EH (cell line): ENCODE measurements at places on chromosomes 3 and 15.

GRCh38 chr3:193826159-193826795 lies 233.3 kb downstream of the OPA1 start:
- peak; percentile 44 for DNase-seq

DNA sequence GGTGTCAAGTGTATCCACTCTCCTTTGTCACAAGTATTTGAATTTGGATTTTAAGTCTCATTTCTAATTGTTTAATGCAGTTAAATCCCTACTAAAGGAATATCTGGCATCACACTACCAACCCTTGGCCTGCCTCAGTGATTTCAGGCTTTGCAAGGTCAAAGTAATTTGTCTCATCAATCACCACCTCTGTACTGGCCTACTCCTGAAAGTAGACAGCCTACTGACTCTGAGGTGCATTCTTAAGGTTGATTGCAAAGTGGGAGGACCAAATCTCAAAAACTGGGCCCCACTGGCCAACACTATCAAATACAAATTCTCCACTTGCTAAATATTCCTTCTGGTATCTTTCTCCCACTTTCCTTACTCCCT lies 851 bp upstream of the TEX55 start:
- no peak for DNase-seq

- DNase-seq, result no peak
Measured at GRCh38 chr3:31882431-31882830, 98.6 kb downstream of the OSBPL10 start.

- DNase-seq, result peak; percentile 25
Measured at GRCh38 chr15:78358102-78358870, 18.1 kb downstream of the CRABP1 start.

- no peak for DNase-seq
Measured at GRCh38 chr3:157113832-157114505, 46.0 kb downstream of the CCNL1 start.

- DNase-seq, result no peak
Measured at GRCh38 chr3:184538666-184539431, 22.7 kb upstream of the EPHB3 start.

GRCh38 chr3:22236490-22237270 lies 485.7 kb upstream of the ZNF385D start:
- no peak for DNase-seq

DNA sequence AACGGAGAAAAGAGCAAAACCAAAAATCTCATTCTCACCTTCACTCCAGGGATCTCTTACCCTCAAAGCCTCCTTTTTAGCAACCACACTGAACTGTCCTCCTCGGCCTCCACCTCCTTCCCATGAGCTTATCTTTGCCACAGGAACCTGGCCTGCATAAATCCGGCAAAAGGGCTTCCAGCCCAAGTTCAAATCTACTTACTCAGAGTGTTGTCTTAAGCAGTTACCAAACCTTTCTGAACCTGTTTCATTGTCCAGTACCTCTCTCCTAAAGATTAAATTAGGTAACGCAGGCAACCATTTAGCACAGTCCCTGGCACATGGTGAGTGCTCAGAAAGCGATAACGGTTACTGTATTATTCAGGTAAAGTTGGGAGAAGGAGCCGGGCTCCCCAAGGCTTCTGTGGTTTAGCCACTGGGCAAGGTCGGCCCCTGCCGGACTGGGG lies 777 bp downstream of the CIB1 start:
- DNase-seq, result no peak

DNA sequence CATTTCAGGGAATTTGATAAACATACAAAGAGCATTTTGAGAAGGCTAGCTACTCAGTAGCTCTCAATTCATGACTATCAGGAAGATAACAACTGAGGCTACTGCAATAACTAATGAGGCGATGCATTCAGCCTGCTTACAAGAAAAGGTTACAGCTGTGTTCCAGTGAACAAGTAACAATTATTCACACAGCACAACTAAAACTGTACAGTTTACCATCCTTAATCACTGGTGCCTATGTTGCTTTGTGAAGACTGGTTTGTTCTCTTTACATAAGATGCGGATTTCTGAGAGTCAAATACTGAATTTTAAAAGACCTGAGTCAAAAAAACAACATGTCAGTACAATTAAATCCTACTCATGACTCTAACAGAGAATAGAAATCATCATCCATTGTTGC lies 526.3 kb downstream of the OTOL1 start:
- DNase-seq, result no peak

DNA sequence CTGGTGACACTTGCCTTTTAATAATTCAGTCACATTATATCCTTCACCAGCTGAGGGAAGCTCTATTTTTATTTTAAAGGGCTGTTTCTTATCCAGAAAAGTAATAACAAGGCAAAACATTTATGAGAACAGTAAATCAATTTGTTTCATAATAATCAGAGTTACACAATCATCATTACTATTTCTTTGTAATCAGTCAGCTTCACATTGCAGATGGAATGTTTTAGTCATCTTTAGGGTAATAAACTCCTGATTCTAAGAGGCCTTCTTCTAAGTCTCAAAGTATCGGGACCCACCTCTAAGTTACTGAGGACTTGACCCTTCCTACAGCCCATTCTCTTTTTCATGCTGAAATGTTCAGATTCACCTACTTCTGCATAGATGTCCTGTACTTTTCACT lies 298.3 kb upstream of the TGFBR2 start:
- peak; percentile 62 for DNase-seq

GRCh38 chr15:23787346-23788105 lies 100.4 kb upstream of the NDN start:
- no peak for DNase-seq

GRCh38 chr15:67137319-67137718 lies 71.9 kb downstream of the SMAD3 start:
- DNase-seq, result no peak

GRCh38 chr3:131658115-131658514 lies 155.3 kb upstream of the MRPL3 start:
- DNase-seq, result no peak

DNA sequence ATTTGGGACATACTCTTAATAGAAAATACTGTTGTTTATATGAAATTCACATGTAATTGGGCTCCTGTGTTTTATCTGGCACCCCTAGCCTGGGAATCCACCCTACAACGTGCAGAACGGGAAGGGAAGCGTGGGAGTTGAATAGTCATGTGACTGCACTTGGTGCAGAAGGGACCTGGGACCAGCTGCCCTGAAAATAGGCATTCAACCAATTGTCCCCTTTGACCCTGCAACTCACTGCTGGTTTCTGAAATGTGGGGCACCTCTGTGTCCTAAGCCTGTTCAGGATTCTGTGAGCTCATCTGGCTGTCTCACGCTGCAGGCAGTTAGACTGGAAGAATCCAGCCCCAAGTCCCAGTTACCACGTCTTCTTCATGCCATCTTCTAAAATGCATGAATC lies 79.7 kb downstream of the CACNA2D3 start:
- DNase-seq, result no peak

DNA sequence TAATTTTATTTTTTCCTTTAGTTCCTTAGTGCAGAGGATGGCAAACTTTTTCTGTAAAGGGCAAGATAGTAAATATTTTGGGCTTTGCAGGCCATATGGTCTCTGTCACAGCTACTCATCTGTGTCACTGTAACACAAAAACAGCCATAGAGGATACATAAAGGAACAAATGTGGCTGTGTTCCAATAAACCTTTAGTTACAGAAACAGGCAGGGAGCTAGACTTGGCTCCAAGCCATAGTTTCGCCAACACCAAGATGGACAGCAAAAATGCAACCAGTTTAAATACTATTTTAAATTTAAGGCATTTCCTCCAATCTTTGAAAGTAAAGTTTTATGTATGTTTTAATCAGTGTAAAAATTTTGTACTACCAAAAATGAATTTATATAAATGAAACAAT lies 753.4 kb downstream of the FHIT start:
- DNase-seq, result no peak

DNA sequence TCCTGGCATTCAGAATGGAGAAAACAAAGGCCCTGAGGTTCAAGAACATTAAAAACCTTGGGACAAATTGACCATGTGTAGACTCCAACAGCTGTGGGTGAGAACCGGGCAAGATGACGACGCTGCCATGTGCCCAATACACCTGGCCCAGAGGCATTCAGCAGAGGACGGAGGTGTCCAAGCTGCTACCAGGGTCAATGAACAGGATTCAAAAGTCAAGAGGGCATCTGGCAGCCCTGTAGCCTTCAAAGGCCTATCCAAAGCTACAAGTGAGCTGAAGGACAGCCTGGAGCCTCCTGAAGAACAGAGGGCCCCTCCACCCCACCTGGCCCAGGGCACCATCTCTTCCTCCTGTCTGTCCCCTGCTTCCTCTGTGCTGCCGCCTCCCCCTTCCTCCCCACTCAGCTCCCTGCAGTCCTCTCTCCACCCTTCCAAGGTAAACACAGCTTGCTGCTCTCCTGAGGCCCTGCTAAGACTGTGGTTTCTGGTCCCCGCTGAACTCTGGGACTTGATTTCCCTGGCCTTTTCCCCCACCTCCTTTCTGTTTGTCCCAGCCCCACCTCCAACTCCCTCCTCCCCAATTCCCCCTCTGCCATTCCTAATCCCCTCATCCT lies 57.5 kb downstream of the HMCES start:
- DNase-seq, result no peak

- no peak for DNase-seq
Measured at GRCh38 chr3:43468133-43468532, 153.7 kb downstream of the ANO10 start.

DNA sequence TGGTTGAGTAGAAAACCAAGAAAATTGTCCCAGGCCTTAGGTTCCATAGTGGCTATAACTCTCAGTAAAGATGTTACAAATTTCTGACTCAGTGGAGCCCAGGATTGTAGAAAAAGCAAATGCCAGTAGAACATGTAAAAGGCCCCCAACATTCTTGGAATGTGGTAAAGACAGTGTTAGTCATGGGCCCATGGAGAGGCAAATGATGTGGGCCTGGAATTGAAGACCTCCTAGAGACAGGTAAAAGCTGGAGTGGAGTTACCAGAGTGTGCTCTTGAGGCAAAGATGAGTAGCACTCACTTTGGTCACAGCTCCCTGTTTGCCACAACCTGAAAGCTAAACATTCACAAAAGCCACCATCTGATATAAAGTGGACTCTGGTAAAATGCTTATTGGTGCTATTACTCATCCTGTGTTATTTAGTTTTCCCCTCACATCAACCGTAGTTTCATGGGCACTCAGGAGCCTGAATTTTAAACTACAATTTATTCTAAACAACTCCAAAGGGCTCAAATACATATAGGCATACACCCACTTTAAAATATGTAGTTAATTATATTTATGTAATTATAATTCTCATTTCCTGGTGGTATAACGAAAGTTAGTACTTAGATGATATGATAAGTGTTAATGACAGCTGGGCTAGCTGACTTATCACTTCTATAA lies 359.6 kb upstream of the NECTIN3 start:
- DNase-seq, result peak; percentile 38
